Tibial nerve (tissue), 4 donors: ENCODE measurements at places on chromosomes 1 and 21. TPM values are rescaled to one million over a fixed set of nuclear protein-coding genes. Genes with fewer than 3 reads are reported as not detected.

Gene IFI44L
- total RNA-seq, result 16.3 TPM

Gene DMBX1
- not detected for total RNA-seq

Gene DMRTA2
- total RNA-seq, result not detected

Gene WNT3A
- total RNA-seq, result not detected

Gene GDAP2
- 23.7 TPM for total RNA-seq

Gene DNAJC11
- total RNA-seq, result 33.9 TPM

Gene SMIM11
- total RNA-seq, result 38.5 TPM

Gene TMEM82
- not detected for total RNA-seq

Gene FAAH
- total RNA-seq, result 111 TPM

Gene SKI
- total RNA-seq, result 100 TPM

Gene PTAFR
- 3.5 TPM for total RNA-seq

Gene AIM2
- 4.0 TPM for total RNA-seq

Gene PLPPR5
- not detected for total RNA-seq

Gene PCAT6
- total RNA-seq, result not detected

Gene IL12RB2
- total RNA-seq, result 6.5 TPM

- no peak for DNase-seq
These were observed 18.6 kb downstream of the ACOT11 start for GRCh38 chr1:54566438-54567141.

DNA sequence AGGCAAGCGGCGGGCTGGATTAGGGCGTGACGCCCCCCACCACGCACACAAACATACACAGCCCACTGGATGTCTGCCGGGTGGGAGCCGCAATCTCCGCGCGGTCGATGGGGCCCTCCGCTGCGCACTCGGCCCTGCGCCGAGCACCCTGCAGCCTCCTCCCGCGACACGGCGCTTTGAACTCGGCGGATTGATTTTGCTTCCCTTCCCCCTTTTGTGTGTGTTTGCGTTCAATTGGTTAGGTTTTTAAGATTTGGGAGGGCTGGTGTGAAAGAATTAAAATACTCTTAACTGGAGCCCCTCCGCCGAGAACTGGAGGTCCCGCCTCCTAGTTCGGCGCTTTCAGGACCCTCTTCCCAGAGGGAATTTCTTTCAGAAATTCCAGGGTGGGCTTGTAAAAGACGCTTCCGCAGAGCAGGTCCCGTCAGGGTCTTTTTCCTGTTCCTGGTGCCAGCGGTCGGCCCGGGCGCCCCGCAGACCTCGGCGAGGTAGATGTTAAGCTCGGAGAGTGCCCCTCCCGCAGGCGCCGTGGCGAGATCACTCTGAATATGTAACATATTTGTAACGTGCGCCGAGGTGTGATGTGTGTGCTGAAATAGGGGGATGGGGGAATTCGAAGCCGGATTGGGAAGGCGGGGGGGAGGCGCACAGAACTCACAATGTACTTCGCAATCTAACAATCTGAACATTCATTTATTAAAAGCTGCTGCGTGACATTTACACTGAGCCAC lies 8.0 kb upstream of the BARHL2 start:
- no peak for DNase-seq

GRCh38 chr1:169186106-169186505 lies 79.6 kb downstream of the ATP1B1 start:
- no peak for DNase-seq

- peak; percentile 55 for DNase-seq
These were observed at the start of gene S100A3 for GRCh38 chr1:153548722-153549688. Gene S100A3 (minus strand): TSS chr1:153549258. CDS start chr1:153548485, 773 bp downstream.

GRCh38 chr1:24717887-24718650 lies 27.2 kb upstream of the CLIC4 start:
- DNase-seq, result peak; percentile 31

DNA sequence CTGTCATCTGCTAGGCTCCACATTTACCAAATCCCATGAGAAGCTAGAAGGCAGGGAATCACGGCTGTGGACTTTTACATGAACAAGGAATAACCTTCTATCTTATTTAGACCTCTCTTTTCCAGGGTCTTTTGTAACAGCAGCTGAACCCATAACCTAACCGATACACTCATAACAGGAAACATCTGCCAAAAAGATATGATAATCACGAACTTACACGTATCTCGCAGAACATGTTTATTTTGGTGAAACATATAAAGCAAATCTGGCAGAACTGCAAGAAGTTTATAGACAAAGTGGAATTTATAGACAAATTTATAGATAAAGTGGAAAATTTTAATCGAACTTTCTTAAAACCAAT lies 20.4 kb downstream of the TINAGL1 start:
- DNase-seq, result no peak

- DNase-seq, result no peak
These were observed 73.0 kb upstream of the ABCD3 start for GRCh38 chr1:94345148-94345721.

GRCh38 chr1:210244746-210245367 lies 12.3 kb downstream of the SERTAD4 start:
- no peak for DNase-seq

DNA sequence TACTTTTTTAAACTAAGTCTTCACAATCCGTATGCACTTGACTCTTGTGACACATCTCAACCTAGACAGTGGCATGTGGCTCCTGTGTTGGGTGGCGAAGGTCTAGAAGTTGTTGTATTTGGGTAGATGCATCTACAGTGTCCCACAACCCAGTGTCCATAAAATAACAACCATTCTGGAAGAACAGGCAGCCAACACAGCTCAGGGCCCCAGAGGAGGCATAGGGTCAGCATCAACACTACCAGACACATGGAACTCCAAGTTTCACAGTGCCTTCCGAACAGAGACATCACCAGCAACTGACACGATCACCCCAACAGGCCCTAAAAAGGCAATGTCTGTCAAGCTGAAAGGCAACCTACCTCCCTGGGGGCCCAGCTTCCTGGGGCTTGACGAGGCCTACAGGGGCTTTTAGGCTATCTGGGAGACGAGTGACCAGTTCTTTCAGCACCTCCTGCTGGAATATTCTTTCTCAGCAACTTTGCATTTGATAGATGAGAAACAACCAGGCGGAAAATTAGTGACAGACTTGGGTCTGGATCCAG lies 5.6 kb downstream of the SH3BP5L start:
- DNase-seq, result no peak

GRCh38 chr1:117759535-117759934 lies 153.7 kb downstream of the TENT5C start:
- DNase-seq, result no peak

- DNase-seq, result no peak
These were observed 266.6 kb upstream of the C1orf174 start for GRCh38 chr1:4166713-4167112.

GRCh38 chr21:41217671-41218385 lies 49.9 kb downstream of the BACE2 start:
- DNase-seq, result no peak

GRCh38 chr1:108816049-108816893 lies 40.6 kb downstream of the AKNAD1 start:
- DNase-seq, result peak; percentile 70

- peak; percentile 26 for DNase-seq
These were observed 20.7 kb downstream of the C1QB start for GRCh38 chr1:22673486-22674409.

DNA sequence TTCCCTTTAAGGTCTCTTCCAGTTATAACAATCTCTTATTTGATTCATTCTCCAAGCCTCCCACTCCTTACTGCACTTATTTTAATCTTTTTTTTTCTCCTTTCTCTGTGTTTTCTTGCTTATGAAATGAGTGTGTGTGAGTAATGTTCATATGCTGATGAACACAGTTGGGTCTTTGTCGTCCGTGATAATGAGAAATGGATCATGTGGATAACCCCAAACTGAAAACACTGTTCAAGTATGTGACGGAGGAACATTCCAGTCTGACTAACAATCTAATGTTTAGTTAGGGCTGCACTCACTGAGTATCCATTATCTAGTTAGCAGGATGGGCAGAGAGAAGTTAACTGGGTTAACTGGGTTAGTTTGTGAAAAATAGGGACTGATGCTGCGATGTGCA lies 253.1 kb upstream of the DUSP10 start:
- no peak for DNase-seq

- DNase-seq, result no peak
These were observed 119.6 kb downstream of the TOMM20 start for GRCh38 chr1:235009074-235009473.

DNA sequence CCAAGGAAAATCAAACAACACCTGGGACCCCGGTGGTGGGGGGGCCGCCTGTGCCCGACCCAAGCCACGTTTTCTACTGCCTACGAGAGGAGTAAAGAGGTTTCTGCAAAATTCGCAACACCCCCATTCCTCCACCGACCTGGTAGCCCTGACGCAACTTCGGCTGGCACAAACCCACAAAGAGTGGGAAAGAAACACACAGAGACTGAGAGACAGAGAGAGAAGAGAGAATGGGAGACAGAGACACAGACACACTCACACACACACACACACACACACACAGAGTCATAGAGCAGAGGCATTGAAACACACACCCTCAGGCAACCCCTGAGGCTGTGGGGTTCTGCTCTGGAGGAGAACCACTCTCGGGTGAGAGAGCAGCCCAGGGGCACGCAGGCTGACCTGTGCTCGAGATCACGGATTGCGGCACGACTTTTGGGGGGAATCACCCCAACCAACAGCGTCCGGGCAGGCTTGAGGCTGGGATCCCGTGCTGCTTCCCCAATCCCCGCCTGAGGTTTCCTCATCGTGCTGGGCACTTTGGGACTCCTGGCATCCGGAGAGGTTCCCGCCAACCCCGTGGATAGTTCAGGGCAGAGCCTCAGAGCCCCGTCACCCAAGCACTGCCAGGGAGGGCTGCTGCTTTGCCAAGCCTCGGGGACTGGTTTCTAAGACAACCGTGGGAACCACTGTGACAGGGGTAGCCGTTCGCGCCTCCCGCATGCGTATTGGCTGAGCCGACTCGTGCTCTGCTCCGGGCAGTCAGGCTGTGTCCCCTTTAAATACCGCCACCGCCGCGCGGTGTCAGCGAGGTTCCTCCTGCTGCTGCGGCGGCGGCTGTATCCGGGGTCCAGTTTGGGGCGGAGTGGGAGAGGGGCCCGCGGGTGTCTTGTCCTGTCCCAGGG lies 682.4 kb upstream of the TPTE start:
- no peak for DNase-seq

DNA sequence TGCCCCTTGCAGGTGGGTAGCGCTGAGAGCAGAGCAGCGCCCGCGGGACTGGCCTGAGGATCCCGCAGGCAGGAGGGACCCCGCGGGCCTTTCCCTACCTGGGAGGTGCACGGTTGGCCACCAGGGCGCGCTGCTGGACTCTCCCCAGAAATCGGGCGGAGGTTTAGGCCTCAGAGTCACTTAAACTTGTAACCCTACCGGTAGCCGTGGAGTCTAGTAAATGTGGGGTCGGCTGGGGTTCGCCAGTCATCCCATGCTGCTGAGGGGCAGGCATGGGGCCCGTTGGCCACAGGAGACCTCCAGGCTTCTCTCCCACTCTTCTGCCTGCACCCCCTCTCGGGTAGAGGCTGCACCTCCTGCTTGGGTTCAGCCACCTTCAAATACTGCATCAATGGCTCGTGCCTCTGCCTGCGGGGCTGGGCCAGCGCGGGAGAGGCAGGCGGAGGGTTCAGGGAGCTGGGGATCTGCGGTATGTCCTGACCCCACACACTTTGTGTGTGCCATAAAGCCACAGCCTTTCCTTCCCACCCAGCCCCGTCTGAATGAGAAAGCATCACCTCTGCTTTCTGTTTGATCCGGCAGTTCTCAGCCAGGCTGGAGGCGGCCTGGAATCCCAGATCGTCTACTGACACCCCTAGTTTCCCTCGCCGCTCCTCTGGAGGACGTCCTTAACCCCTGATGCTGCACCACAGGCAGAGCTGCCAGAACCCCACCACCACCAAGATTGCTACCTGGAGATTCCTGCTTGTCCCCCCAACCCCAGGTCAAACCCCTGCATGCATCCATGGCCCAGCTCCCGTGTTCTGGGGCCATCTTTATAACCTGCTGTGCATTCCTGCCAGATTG lies 12.3 kb upstream of the GSTM4 start:
- DNase-seq, result peak; percentile 58

GRCh38 chr1:117802531-117803257 lies 126.7 kb downstream of the GDAP2 start:
- DNase-seq, result no peak

GRCh38 chr1:183096894-183097293 lies 73.7 kb downstream of the LAMC1 start:
- no peak for DNase-seq
